ENCODE measurements at places on chromosomes 5 and 9. TPM values are rescaled to one million over a fixed set of nuclear protein-coding genes. Genes with fewer than 3 reads are reported as not detected.

- no peak for DNase-seq
These were observed 971.5 kb downstream of the EFNA5 start for GRCh38 chr5:106699198-106699597.

NPR2 gene
- 12.6 TPM for total RNA-seq

WDR38 gene
- total RNA-seq = not detected

FBP1 gene
- total RNA-seq = 5.2 TPM

- no peak for DNase-seq
These were observed 381 bp downstream of the MED22 start for GRCh38 chr9:133347515-133347984.

DNA sequence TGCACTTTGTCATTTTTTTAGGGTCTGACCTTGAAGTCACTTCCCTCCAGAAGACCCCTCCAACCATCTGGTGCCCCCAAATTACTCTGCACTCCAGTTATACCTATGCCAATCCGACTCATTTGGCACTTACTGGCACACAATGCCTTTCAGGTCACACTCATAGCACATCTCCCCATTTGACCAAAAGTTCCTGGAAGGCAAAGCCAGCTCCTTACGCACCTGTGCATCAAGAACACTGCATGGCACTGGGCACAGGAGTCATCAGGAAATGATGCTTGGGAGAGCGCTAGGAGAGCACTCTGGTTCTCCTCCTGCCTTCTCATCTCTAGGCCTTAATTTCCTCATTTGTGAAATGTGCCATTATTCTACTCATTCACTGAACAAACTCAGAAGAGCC, 2.9 kb downstream of the TNIP1 start:
- no peak for DNase-seq

DNA sequence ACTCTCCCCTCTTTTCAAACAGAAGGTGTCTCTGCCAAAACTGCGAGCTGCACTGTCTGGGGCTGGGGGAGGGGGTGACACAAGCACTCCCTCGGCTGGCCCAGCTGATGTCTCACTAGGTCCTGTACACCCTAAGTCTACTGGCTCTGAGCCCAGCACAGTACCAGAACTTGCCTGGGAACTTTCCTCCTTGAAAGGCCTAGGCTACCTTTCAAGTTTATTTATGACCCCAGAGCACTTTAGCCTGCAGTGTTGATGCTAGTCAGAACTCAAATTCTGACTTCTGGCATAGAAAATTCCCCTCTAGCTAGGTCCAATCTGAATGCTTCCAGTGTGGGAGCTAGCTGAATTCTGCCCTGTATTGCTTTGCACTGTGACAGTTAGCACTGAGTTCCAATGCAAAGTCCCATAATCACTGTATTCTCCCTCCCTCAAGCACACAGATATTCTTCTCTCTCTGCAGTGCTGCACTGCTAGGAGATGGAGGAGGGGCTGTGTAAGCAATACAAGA, 10.5 kb downstream of the LURAP1L start:
- DNase-seq = no peak

Data from naive thymus-derived CD8-positive, alpha-beta T cell (primary cell).